Mesenteric fat pad (tissue), 1 donor: ENCODE measurements at places on chromosomes 5 and 9. TPM values are rescaled to one million over a fixed set of nuclear protein-coding genes. Genes with fewer than 3 reads are reported as not detected.

- no peak for DNase-seq
Measured at GRCh38 chr9:110835859-110836271, 167.3 kb downstream of the MUSK start.

- no peak for DNase-seq
Measured at GRCh38 chr9:69697475-69697874, 25.3 kb upstream of the APBA1 start.

MORN5 gene
- total RNA-seq: not detected

DNA sequence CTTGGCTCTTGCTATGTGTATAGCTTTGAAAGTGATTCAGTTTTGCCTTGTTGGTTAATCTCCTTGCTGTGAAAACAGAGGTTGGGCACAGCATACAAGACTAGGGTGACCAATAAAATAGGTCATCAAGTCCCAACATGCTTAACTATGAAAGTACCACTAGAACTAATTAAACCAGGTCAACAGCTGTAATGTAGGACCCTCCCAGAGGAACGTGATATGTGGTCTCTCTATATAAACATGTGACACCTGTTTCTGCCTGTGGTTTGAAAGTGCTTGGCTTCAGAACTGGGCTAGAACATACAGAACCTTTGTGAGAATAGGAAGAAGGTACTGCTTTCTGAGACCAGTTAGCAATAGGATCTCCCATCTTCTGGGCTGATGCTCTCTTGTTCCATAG lies 297.1 kb downstream of the FBXL7 start:
- DNase-seq: no peak

DNA sequence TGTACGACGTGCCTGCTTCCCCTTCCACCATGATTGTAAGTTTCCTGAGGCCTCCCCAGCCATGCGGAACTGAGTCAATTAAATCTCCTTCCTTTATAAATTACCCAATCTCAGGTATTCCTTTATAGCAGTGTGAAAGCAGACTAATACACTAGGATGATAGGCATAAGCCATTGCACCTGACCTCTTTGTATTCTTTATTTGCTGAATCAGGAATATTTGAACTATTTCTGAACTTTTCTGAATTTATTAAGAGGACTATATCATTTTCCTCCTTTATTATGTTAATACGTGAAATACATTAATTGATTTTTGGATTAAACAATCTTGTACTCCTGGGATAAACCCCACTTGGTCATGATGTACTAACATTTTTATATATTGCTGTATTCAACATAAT lies 28.2 kb upstream of the NR4A3 start:
- no peak for DNase-seq

- DNase-seq: peak; percentile 98
Measured at GRCh38 chr9:14322211-14323082, 8.5 kb upstream of the NFIB start.

- no peak for DNase-seq
Measured at GRCh38 chr9:14671377-14671776, 21.9 kb downstream of the ZDHHC21 start.

TOR4A gene
- total RNA-seq: 9.2 TPM

GRCh38 chr5:176371621-176372539 lies 6.6 kb downstream of the ARL10 start:
- no peak for DNase-seq

DNA sequence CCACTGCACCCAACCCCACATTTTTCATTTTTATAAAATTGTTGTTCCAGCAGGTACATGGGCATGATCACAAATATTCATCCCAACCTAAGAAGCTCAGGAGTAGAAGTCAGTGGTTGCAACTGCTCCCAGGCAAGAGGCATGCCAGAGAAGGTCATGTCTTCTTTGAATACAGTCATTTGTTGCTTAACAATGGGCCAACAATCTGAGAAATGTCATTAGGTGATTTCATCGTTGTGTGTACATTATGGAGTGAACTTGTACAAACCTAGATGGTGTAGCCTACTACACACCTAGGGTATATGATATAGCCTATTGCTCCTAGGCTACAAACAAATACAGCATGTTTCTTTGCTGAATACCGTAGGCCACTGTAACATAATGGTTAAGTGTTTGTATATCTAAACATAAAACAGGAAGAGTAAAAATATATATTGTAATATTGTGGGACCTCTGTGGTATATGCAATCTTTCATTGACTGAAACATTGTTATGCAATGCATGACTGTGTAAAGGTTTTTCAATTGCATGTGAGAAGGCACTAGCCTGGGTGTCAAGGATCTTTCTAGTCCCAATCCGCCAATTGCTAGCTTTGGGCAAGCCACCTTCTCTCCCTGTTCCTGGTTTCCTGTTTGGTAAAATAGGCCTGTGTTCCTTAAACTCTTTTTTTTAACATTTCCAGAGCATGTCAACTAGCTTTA lies 27.6 kb downstream of the ATP10B start:
- DNase-seq: no peak

DNA sequence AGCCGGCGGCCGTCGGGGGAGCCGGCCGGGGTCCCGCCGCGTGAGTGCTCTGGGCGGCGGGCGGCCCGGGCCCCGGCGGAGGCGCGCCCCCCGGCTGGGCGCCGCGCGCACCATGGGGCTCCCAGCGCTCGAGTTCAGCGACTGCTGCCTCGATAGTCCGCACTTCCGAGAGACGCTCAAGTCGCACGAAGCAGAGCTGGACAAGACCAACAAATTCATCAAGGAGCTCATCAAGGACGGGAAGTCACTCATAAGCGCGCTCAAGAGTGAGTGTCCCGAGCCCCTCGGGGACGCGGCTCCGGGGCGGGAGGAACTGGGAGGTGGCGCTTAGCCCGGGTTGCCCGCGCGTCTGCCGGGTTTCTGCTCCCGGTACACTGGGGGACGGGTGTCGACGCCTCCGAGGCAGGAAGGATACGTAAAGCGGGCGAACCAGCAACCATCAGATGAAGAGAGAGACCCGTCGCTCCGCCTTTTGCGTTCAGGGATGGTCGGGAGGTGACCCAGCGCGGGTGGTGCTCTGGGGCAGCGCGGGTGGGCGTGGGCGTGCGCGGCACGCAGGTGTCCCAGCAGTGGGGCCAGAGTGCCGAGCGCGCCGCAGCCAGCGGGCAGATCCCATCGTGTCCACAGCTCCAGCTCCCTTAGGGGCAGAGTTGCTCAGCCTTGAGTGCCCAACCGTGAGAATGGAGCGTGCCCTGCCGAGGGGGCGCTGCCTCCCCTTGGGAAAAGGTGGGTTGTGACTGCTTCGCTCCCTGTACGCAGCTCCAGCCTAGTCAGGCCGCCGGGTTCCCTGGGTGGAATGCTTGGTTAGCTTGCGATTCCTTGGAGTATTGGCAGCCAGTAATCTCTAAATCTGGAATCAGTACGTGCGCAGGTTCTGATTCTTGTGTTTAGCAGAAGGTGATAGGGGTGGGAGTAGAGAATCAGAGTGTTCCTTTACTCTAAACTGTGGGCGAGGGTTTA lies 753 bp downstream of the ARHGAP26 start:
- peak; percentile 92 for DNase-seq

DNA sequence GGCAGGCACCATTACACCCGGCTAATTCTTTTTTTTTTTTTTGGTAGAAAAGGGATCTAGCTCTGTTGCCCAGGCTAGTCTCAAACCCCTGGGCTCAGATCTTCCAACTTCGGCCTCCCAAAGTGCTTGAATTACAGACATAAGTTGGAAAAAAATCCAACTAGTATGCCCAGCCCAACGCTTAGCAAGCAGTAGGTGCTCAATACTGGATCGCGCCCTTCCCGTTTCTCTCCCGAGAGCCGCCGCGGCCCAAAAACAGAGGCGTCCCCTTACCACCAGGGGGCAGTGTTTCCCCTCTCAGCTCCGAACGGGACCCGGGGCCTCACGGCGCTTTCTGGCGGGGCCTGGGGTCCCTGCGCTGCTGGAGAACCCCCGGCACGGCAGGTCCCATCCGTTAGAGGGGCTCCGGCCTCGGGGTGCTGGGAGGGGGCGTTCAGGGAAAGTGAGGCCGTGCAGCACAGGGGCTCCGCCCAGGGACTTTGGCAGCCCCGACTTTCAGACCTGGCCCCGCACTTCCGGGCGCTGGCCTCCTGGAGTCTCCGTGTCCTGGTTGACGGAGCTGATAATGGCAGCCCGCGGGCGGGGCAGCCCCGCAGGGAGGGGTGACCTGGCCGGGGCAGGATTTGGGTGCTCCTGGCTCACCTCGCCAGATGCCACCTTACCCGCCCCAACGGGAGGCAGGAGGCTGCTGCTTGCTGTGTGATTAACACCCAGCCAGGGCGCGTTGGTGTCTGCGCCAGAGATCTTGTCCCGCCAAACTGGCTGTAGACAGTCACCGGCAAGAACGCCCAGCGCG lies 15.2 kb downstream of the PTGES start:
- DNase-seq: peak; percentile 94

DNA sequence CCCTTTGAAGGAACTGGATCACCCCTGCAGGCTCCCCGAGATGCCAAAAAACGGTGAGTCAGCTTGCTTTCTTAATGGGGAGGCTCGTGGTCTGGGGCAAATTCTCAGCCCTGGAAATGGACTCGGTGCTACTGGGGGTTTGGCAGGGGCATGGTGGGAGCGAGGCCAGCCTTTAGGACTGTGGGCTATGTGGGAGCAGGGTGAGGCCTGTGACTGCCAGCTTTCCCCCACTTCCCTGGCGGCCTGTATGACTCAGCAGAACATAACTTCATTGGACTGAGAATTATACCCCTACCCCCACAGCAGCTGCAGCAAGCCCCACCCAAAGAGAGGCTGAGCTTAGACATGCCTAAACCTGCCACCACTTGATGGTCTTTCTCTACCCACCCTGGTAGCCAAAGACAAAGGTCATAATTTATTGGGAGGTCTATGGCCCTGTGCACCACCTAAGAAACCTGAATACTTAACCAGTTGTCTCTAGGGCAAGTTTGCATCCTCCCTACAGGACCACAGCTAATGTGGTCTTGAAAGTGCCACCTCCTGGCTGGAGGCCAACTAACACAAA lies 325.3 kb downstream of the TLE1 start:
- no peak for DNase-seq

GRCh38 chr9:7973123-7973522 lies 173.5 kb upstream of the DMAC1 start:
- no peak for DNase-seq

GRCh38 chr9:127397646-127398274 lies 791 bp downstream of the SLC2A8 start:
- no peak for DNase-seq

GRCh38 chr5:181184845-181185216 lies 20.2 kb downstream of the TRIM7 start:
- no peak for DNase-seq

DNA sequence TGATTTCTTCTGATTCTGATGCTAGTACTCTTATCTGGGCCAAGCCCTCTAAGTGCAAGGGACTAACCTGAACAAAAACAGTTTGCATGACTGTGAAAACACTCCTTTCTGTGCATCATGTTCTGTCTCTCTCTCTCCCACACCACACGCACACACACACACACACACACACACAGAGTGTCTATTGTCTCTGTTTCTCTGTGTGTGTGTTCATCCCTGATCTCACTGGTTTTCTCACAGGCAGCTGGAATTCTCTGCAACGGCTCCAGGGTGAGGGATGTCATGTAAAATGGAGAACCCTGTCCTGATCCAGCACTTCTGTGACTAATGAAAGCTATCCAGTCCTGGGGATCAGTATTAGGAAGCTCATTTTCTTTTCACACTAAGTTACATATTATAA lies 453.1 kb upstream of the RGMB start:
- DNase-seq: no peak

SLC6A18 gene
- not detected for total RNA-seq

GRCh38 chr5:150311015-150311692 lies 8.4 kb upstream of the ARSI start:
- peak; percentile 53 for DNase-seq

- DNase-seq: peak; percentile 77
Measured at GRCh38 chr5:180130876-180131740, 59.5 kb upstream of the RNF130 start.

DNA sequence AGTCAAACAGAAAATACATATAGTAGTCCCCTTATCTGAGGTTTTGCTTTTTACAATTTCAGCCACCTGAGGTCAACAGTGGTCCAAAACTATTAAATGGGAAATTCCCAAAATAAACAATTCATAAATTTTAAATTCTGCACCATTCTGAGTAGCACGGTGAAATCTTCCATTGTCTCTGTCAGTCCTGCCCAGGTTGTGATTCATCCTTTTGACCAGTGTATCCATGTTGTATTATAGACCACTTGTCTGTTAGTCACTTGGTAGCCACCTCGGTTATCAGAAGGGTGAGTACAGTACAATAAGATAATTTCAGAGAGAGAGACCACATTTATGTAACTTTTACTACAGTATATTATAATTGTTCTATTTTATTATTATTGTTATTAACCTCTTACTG lies 2.8 kb downstream of the CCDC152 start:
- DNase-seq: no peak

GRCh38 chr5:42756606-42757601 lies at the start of gene CCDC152:
Gene CCDC152, plus strand, starts transcription at chr5:42756818. Its CDS starts 2,304 bp downstream, at chr5:42759122.
- DNase-seq: no peak

PHYKPL gene
- total RNA-seq: 144 TPM

- no peak for DNase-seq
Measured at GRCh38 chr5:110362261-110362660, 364.2 kb downstream of the TMEM232 start.

CREB3 gene
- total RNA-seq: 42.5 TPM

DNA sequence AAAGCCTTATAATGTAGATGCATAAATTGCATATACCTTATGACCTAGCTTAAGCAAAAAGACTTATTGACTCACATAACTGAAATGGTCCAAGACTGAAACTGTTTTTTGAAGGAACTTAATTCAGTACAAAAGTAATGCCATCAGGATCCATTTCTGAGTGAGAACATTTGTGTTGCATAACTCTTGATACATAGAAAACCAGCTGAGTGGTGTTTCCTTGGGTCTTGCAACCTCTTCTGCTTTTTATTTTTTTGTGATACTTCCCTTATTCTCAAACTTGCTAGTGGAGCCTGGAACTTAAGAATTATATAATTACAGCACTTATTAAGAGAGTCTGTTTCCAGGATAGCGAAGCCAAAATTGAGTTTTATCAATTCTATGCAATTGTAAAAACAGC lies 272.0 kb downstream of the MAN2A1 start:
- DNase-seq: no peak

- no peak for DNase-seq
Measured at GRCh38 chr5:37722236-37723161, 117.3 kb downstream of the GDNF start.

GRCh38 chr5:149837680-149838269 lies 106.8 kb downstream of the PDE6A start:
- DNase-seq: no peak

OR2V2 gene
- total RNA-seq: not detected

TIMD4 gene
- not detected for total RNA-seq

DNA sequence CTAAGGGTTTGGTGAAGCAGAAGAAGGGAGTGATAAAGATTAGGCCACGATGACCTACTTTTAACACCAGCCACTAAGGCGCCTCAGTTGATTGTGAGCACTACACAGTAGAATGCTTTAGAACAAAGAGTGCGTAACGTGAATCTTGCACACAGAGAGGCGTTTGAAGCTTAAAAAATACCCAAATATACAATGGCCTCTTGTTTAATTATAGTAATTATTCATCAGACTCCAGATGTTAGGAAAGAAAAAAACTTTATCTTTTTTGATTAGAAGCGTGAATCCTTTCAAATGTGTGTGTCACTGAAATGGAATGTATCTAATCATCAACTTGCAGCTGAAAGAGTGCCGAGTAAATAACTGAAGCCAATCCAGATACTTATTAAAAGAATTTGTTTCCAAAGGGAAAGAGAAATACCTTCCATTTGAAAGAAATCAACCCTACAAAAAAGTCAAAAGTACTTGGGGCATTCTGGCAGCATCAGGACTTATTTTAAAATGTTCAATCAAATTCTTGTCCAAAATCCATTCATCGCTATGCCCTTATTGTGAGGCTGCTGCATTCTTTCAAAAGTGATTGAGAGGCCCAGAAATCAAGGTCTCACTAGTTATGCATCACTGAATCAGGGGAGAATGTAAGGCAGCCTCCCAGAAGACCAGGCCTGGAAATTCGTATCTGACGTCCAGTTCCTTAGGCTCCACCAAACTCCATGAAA lies 337.5 kb downstream of the ZNF608 start:
- DNase-seq: no peak
